Stimulated activated CD4-positive, alpha-beta T cell treated with anti-CD3 and anti-CD28 coated beads, Interleukin-12 subunit alpha, Interleukin-12 subunit beta, amount 100 ng/mL, for 24 hours (primary cell): ENCODE measurements at places on chromosomes 5 and 9.

DNA sequence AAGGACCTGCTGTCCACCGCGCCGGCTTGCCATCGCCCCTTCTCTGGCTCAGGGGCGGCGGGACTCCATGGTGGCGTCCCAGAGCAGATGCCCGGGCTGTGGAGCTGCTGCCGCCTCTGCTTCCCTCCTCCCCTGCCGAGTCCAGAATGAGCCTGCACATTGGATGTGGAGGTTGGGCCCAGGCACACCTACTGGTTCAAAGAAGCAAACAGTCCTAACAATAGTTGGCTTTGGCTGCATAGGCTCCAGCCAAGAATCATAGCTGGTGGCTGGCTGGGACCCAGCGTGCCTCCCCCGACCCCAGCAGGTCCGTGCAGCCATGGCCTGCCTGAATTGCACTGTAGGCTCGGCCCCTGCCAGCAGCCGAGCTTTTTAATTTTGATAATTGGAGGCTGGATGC lies 25.8 kb downstream of the ADAMTSL2 start:
- no peak for DNase-seq

- no peak for DNase-seq
These were observed 145.9 kb upstream of the FST start for GRCh38 chr5:53334431-53334941.

GRCh38 chr9:89363921-89364665 lies 45.8 kb downstream of the SECISBP2 start:
- no peak for DNase-seq

GRCh38 chr9:4994166-4994890 lies 9.3 kb downstream of the JAK2 start:
- no peak for DNase-seq

- no peak for DNase-seq
These were observed 449.5 kb downstream of the HINT1 start for GRCh38 chr5:130715541-130715940.

DNA sequence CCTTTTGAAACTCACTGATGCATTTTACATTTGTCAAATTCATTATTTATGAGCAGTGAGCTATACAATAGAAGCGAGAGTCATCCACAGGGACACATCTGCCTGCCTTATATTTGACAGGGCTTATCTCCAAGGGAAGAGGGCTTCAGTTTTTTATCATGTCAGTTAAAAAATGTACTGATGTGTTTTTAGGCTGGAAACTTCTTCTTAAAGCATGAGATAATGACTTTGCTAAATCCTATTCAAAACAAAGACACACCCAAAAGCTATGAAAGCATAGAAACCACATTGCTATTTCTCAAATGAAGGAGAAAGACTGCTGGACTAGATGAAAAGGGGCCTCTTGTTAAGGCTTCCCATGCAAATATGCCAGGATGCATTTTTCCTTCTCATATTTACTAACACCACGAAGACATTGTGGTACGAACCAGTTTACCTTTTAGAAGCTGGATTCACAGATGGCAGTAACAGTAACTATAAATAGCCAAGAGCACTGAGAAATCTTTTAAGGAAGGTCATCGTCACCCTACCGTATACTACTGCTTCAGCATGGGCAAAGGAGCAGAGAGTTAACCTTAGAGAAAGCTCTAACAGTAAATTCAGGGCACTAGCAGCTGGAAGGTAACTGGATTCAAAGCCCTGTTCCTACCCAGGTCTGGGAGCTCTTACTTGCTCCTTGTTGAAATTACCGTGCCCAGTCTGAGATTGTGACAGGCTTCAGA lies 86.3 kb upstream of the IFNK start:
- DNase-seq = no peak

- no peak for DNase-seq
These were observed 8.0 kb downstream of the BRD3 start for GRCh38 chr9:134059661-134060395.

GRCh38 chr5:86679529-86679928 lies 61.8 kb downstream of the COX7C start:
- no peak for DNase-seq

DNA sequence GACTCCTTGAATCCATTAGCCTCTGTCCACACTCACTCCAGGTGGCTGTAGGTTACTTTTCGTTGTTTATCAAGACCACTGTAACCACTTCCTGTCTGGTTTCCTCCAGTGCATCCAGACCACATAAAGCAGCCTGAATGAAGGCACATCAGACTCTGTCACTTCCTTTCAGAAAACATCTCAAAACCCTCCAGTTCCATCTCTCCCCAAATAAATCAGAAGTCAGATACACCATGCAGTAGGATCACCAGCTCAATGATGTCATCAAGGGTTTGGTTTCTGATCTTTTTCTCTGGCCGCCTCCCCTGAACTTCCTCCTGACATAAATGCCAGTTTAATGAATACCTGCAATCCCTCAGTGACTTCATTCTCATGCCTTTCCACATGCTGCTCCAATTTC lies 161.2 kb downstream of the ZNF462 start:
- DNase-seq = no peak

GRCh38 chr5:118551031-118551430 lies 437.3 kb downstream of the DTWD2 start:
- no peak for DNase-seq

- no peak for DNase-seq
These were observed 76.5 kb upstream of the GOLM1 start for GRCh38 chr9:86175743-86176456.

DNA sequence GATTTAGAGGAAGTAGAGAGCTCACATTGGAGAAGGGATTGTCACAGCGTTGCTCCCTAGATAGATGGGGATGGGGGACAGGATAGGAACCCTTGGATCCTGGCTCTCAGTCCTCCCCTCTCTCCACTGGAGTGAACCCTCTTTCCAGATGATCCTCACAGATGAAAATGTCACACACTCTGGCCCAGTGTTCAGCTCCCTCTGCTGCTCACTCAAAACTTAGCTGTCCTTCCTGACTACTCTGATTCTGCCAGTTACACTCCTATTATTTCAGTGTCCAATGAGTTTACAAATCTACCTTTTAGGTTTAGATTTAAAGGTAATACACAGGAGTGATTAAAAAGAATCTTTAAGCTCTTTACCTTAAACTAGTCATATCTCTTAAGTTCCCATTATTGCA lies 5.8 kb upstream of the SPINK7 start:
- DNase-seq = no peak

GRCh38 chr5:14672082-14672481 lies 7.6 kb downstream of the OTULIN start:
- no peak for DNase-seq

DNA sequence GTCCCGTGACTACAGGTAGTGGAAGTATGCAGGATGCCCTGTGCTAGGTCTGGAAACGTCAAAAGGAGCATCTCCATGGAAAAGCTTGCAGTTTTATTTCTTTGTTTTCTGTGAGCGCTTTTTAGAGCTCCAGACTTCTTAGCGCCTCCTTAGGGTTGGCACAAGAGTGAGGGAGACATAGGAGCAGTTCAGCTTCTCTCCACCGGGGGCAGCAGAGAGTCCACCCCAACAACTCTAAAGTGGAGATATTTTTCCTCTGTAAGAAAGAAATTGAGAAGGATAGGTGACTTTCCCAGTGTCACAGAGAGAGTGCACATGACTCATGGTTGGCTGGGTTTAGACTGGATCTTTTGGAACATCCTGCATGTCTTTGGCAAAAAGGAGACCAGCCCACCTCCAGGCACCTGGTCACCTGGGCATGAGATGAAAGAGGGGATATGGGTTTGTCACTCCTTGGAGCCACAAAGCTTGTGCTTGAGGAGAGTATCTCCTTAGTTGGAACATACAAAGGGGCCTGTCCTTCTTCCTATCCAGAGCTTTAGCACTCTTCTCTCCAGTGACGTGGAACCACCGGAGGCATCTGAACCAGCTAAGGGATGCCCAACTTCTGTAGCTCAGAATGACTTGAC lies 637.7 kb downstream of the SEMA5A start:
- no peak for DNase-seq

GRCh38 chr9:111039231-111039906 lies 1.1 kb upstream of the LPAR1 start:
- DNase-seq = no peak

GRCh38 chr5:23895614-23896013 lies 388.2 kb downstream of the PRDM9 start:
- no peak for DNase-seq

GRCh38 chr5:139410121-139410992 lies 6.5 kb upstream of the SPATA24 start:
- DNase-seq = no peak

DNA sequence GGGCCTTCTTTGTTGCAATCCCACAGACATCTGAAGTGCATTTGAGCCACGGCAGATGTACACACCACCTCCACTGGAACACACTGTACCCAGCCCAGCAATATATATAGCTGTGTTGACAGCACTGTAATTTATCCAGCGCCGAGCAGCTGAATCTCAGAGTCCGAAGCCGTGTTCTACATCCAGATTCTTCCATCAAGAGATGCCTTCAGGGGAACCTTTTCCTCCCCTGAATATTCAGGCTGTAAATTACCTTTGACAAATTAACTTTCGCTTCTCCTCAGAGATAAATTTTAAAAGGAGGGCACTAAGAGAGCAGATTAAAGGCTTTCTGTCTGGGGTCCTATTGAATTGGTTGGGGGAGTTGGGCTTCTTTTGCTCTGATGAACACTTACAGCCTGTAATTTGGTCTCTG lies 76.4 kb downstream of the ROR2 start:
- DNase-seq = no peak

DNA sequence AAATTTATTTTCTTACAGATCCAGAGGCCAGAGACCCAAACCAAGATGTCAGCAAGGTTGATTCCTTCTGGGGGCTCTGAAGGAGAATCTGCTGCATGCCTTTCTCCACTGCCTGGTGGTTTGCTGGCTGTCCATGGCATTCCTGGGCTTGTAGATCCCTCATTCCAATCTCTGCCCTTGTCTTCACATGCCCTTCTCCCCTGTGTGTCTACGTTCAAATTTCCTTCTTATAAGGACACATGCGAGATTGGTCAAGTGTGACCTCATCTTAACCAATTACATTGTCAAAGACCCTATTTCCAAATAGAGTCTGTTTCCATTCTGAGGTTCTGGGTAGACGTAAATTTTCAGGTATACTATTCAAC lies 84.5 kb upstream of the RAI14 start:
- DNase-seq = no peak

- no peak for DNase-seq
These were observed 1.4 kb downstream of the MEF2C start for GRCh38 chr5:88881571-88881971.

- DNase-seq = no peak
These were observed 20.2 kb downstream of the ARSB start for GRCh38 chr5:78964889-78965288.

DNA sequence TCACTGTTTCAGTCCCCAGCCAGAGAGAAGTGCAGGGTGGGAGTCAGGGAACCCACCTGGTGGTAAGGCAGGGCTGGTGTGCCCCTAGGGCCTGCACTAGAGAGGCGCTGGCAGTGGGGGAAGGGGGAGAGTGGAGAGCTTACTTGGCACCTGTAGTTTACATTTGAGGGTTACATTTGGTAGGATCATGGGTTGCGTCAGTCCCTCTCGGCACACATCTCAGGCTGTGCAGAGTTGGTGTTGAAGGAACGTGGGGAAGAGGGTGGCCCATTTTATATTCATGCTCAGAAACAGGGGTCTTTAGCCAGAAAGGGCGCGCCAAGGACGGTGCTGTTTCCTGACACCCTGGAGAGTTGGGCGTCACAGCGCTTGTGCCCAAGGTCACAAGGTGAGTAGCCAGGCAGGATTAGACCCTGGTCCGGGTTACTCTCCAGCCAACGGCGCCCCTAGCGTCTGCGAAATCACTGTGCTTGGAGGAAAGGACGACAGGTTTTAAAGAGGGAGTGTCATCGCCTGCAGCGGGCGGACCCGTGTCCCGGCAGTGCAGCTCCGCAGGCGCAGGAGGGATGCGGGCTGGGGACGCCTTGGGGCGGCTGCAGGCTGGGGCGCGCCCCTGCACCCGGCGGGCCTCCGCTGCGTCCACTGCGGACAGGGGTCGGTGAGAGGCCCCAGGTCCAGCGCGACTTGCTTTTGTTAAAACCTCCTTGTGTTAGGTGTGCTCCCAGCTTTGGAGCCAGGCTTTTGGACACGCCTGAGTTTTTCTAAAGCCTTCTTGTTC lies 272.6 kb downstream of the FANCC start:
- DNase-seq = no peak

DNA sequence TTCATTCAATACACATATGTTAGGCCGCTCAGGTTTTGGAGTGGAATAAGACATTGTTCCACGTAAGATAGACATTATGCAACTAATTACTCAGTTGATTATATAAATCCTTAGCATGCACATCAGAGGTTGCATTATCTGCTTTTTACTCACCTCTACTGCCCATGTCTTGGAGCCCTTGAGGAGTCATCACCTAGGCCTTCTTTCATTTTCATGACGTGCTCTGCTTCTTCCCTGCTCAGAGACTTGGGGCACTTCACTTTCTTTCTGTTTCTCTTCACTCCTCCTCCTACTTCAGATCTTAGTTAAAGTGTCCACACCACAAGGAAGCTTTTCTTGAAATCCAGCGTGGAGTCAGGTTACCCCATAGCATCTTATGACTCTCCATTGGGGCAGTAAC lies 241.1 kb downstream of the TLR4 start:
- no peak for DNase-seq

GRCh38 chr5:228886-229285 lies 10.8 kb downstream of the SDHA start:
- no peak for DNase-seq

DNA sequence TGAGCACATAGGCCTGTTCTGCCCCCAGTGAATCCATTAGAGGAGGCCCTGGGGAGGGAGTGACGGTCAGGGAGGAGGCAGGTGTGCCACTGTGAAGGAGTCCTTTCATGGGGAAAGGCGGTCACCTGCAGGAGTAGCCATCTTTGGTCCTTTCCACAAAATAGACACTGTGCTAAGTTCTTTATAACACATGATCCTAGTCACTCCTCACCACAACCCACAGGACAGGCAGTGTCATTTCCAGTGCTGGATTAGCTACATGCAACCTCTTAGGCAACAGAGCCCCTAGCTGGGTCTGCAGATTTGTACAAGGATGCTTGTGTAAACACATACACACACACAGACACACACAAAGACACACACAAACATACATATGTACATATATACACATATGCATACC lies 18.3 kb downstream of the DOCK2 start:
- no peak for DNase-seq

GRCh38 chr5:179405426-179406030 lies 60.3 kb upstream of the ADAMTS2 start:
- DNase-seq = no peak

GRCh38 chr5:963673-964531 lies 44.7 kb upstream of the NKD2 start:
- DNase-seq = no peak
